ENCODE measurements at places on chromosomes 12 and 14. TPM values are rescaled to one million over a fixed set of nuclear protein-coding genes. Genes with fewer than 3 reads are reported as not detected.
A peak's percentile ranks its signal among the peaks of the same experiment; 100 is the strongest.

The RND1 gene
- 3.5 TPM for total RNA-seq

The ZC2HC1C gene
- total RNA-seq = 4.0 TPM

The MYL2 gene
- total RNA-seq = 13.2 TPM

The APOF gene
- total RNA-seq = not detected

The MON2 gene
- total RNA-seq = 54.3 TPM

DNA sequence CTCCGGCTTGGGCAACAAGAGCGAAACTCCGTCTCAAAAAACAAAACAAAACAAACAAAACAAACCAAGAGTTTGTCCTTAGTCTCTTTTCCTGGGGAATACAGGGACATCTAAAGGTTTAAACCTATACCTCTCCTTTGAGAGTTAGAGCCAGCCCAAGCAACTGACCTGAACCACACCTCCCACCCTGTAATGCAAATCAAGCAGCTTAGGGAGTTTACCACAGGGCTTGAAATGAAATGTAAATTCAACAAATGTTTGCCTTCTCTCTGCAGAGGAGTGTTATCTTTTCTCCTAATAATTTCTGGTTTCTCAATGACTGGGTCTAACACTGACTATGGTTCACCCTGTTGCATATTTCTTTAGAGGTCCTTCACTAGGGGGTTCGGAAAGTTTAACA is 16.7 kb downstream of the PPP1CC start:
- DNase-seq = no peak

GRCh38 chr12:117101953-117102799 is 3.0 kb upstream of the TESC start:
- DNase-seq = no peak

- DNase-seq = no peak
Observed at GRCh38 chr12:53735556-53735955, 8.3 kb upstream of the CALCOCO1 start.

GRCh38 chr12:117313926-117314325 is 47.5 kb downstream of the NOS1 start:
- DNase-seq = no peak

- no peak for DNase-seq
Observed at GRCh38 chr12:26108915-26109314, 15.9 kb downstream of the BHLHE41 start.

- peak; percentile 63 for DNase-seq
Observed at GRCh38 chr12:103626498-103626897, 39.4 kb downstream of the STAB2 start.

- DNase-seq = no peak
Observed at GRCh38 chr12:84329938-84330337, 582.7 kb downstream of the SLC6A15 start.

GRCh38 chr12:81465876-81466275 is 293.3 kb downstream of the PPFIA2 start:
- DNase-seq = no peak

GRCh38 chr12:43151441-43151981 is 400.5 kb downstream of the ADAMTS20 start:
- no peak for DNase-seq

GRCh38 chr12:70252832-70253231 is 9.6 kb downstream of the CNOT2 start:
- DNase-seq = no peak

DNA sequence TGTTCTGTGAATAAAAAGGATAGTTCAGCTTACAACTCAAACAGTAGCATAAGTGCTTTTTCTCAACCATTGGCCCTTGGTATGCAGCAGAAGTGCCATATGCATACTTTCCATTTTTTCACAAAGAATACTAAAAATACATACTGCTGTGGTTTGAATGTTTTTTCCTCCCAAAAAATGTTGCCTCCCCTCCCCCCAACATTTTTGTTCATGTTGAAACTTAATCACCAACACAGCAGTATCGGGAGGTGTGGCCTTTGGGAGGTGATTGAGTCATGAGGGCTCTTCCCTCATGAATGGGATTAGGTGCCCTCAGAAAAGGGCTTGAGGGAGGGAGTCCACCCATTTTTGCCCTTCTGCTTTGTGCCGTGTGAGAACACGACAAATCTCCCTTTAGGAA is 198.6 kb downstream of the ESR2 start:
- DNase-seq = no peak
